Natural killer cell treated with Interleukin-12 subunit alpha and Interleukin-12 subunit beta and Interleukin-15 and Interleukin-18, amount 100 ng/mL, for 72 hours (primary cell): ENCODE measurements at places on chromosomes 4 and X. TPM values are rescaled to one million over a fixed set of nuclear protein-coding genes. Genes with fewer than 3 reads are reported as not detected.

Gene NPY5R
- not detected for total RNA-seq

DNA sequence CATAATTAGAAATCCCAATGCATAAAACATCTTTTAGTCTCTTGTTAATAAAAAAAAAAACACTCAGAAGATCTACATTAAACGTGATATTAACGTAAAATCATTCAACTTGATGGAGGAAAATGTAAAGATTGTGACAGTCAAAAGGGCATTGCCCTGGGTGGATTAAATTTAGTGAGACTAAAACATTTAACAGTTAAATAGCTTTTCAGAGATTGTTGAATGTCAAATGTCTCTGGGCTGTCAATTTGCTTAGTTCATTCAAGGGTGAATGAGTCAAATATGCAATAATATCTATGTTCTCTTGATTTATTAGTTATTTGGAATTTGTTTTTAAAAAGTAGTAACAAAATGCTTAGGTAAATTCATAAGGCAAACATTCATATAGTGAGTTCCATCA, 836.6 kb upstream of the PCDH10 start:
- no peak for DNase-seq
- H3K27me3 ChIP-seq: no peaks in the 10 kb centered on the region
- H3K4me1 ChIP-seq: no peaks in the 10 kb centered on the region
- no peak overlapping the region for H3K4me3 ChIP-seq
- H3K36me3 ChIP-seq: no peaks in the 10 kb centered on the region
- H3K27ac ChIP-seq: no peak overlapping the region

Gene ZRSR2
- total RNA-seq: 28.6 TPM

DNA sequence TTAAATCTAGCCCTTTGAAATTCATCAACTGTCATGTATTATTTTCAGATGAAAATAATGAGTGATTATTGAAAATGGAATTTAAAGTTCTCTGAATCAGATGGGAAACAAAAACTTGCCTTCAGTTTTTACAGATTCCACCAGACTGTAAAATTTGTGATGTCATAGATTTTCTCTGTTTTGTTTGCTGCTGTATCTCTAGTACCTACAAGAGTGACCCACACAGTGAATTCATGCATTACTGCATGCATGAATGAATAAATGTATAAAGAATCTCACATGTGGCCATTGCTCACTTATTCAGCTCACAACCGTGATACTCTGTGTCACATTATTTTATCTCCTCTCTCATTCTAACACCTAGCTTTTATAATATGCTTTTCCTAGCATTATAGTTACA, 532.2 kb upstream of the AGA start:
- no peaks in the 10 kb centered on the region for H3K36me3 ChIP-seq
- no peak overlapping the region for H3K4me3 ChIP-seq
- no peaks in the 10 kb centered on the region for H3K27me3 ChIP-seq
- no peak for DNase-seq

DNA sequence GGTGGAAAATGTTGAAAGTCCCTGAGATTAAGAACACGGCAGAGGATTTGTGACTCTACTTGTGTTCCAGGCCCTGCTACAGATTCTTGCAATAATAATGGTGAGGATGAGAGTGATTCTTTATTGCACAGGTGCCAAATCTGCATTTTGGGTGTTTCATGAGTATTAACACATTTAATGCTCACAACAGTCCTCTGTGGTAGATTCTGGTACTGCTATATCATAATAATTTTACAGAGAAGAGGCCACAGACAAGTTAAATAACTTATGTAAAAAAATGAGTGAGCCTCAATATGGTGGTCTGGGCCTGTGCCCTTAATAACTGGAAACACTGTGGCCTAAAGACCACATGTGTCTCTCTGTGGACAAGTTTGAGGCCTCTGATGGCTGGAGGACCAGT, 124.3 kb downstream of the C4orf33 start:
- H3K27ac ChIP-seq: no peak overlapping the region
- peaks cover 14% of the 10 kb centered on the region for H3K27me3 ChIP-seq
- H3K4me1 ChIP-seq: no peaks in the 10 kb centered on the region
- H3K4me3 ChIP-seq: no peak overlapping the region
- H3K36me3 ChIP-seq: no peaks in the 10 kb centered on the region
- DNase-seq: no peak
